Suprapubic skin (tissue), 4 donors: ENCODE measurements at places on chromosomes 7 and 10.

GRCh38 chr10:109784236-109784635 lies 139.1 kb downstream of the XPNPEP1 start:
- DNase-seq = no peak

DNA sequence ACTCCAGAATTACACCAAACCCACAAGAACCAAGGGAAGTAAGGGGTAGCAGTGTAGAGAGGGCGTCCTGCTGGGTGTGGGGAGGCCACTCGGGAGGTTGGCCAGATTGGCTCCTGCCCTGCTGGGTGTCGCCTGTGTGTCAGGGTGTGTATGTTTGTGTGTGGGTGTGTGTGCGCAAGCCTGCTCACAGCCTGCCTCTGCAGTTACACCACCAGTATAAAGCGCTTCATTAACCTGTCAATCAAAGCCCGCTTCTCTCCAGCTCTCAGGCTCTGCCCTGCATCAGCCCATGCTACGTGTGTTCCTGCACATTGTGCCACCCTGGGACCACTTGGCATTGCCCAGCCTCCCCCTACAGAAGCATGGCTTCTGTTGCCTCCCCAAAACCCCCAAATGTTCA lies 83.3 kb upstream of the PAX2 start:
- no peak for DNase-seq

- DNase-seq = no peak
Measured at GRCh38 chr10:99534450-99534938, 1.8 kb downstream of the NKX2-3 start.

GRCh38 chr7:28776463-28777157 lies 181.5 kb downstream of the TRIL start:
- no peak for DNase-seq

GRCh38 chr7:157429001-157429679 lies 92.3 kb downstream of the DNAJB6 start:
- no peak for DNase-seq

GRCh38 chr7:102273749-102274712 lies 12.6 kb upstream of the SH2B2 start:
- DNase-seq = no peak

DNA sequence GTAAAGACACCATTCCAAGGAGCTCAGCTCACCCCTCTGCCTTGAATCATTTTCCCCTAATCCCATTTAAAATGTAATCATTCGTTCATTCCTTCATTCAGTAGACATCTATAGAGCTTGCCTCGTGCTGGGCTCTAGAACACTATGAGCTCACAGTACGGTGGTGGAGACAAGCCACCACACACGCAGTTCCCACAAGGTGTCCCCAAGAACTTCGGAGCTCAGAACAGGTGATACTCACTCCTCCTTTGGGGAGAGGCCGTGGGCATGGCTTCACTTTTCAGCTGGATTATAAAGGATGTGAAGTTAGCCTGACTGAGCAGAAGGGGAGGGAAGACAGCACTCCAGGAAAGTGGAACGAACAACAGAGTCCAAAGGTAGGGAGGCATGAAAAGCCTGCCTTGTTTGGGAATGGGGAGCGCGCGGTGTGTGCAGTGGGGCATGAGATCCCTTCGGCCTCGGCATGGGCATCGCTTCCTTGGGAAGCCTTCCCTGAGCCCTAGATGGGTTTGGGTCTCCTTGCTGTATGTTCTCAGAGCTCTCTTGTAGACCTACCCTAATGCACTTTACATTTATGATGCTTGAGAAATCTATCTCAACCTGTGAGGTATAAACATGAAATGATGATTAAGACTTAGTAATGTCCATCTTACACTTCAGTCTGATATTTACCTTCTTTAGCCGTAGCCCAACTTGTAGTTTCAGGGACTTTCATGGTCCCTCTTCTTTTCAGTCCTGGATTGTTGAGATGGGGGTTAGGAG lies 809 bp upstream of the OGA start:
- no peak for DNase-seq

DNA sequence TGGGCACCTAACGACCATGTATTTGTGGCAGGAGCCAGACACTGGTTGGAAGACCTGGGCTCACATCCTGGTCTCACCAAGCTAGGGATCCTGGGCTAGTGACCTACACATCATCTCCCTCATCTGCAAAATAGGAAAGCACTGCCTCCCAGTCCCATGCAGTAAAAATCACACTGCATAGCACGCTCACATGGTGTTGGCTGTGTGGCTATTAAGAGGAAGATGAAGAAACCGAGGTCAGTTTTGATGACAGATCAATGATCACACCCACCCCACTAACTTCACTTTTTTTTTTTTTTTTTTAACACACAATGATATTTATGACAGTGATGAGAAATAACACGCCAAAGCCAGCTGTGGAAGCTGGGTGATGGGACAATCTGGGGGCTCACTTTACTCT lies 146.5 kb downstream of the RNF216 start:
- DNase-seq = no peak

DNA sequence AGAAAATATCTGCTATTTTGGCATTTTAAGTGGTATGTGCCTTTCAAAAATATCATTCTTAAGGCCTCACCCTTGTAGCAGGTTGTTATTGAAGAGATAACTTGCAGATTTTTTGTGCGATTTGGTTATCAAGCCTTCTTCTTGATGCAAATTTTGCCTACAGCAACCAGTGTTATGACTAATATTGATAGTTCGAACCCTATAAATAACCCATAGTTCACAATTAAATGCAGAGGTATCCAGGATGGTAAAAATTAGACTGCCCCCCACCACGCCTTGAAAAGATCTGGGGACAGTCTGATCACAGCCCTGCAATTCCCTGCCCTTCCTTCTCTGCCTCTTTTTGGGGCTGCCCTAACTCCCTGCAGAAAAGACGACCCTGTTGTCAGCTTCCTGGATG lies 28.4 kb upstream of the RAPGEF5 start:
- DNase-seq = no peak

GRCh38 chr10:48898426-48898825 lies 41.2 kb downstream of the LRRC18 start:
- no peak for DNase-seq

DNA sequence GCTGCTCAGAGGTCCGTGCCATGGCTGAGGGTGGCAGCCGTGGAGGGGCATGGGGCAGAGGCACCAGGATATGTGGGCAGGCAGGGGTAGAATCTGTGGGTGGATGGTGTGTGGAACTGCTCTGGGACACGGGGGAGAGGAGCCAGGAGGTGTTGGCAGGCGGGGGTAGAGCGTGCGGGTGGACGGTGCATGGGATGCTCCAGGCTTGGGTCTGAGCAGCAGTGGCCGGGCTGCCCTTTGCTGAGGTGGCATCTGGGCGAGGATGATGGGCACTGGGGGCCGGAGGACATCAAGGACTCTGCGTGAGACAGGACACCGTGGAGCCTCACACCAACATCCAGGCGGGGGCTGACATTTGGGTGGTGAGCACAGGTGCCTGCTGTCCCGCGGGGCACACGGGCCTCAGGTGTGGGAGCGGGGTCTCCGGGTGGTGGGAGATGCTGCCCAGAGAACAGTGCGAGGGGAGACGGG lies 46.2 kb downstream of the JAKMIP3 start:
- DNase-seq = peak; percentile 70

- DNase-seq = peak; percentile 35
Measured at GRCh38 chr7:44197474-44197873, 3.3 kb upstream of the YKT6 start.

GRCh38 chr10:99714446-99714845 lies 17.5 kb downstream of the COX15 start:
- DNase-seq = no peak

DNA sequence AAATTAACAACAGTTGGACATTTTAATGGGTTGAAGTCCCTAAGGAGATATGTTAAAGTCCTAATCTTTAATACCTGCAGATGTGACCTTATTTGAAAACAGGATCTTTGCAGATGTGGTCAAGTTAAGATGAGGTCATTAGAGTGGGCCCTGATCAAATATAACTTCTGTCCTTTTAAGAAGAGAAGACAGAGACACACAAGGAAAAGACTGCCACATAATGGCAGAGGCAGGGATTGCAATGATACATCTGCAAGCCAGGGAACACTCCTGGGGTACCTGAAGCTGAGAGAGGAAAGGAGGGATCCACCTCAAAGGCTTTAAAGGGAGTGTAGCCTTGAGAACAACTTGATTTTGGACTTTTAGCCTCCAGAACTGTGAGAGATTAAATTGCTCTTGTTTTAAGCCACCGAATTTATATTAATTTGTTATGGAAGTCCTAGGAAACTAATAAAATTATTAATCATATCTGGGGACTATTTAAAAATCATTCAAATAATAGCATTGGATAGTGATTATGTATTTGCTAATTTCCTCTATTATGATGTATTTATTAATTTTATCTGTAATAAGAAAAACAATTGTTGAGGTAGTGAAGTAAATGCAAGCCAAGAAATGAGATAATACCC lies 700.0 kb upstream of the PCDH15 start:
- no peak for DNase-seq

- no peak for DNase-seq
Measured at GRCh38 chr10:13795653-13796555, 209.1 kb downstream of the PRPF18 start.

- DNase-seq = no peak
Measured at GRCh38 chr7:1055956-1056784, 11.8 kb downstream of the GPR146 start.

GRCh38 chr7:111527545-111527944 lies 34.7 kb downstream of the IMMP2L start:
- DNase-seq = no peak

DNA sequence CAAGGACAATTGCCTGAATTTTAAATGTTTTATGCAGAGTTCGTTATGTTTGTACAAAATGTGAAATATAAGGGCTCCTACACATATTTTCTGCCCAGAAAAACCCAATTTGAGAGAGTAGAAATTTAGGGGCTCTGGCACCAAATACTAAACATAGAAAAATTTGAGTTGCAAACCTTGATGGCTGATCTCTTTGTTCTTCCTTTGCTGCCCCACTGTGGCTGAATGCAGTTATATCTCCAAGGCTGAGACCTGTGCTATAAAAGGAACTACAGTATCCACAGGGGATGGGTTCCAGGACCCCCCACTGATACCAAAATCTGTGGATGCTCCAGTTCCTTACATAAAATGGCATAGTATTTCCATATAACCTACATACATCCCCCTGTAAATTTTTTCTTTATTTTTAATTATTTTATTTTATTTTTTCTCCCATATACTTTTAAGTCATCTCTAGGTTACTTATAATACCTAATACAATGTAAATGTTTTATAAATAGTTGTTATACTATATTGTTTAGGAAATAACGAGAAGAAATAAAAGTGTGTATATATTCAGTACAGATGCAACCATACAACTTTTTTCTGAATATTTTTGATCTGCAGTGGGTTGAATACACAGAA lies 22.5 kb downstream of the CFAP43 start:
- DNase-seq = no peak

GRCh38 chr10:26721561-26721960 lies 24.1 kb downstream of the PDSS1 start:
- DNase-seq = no peak

DNA sequence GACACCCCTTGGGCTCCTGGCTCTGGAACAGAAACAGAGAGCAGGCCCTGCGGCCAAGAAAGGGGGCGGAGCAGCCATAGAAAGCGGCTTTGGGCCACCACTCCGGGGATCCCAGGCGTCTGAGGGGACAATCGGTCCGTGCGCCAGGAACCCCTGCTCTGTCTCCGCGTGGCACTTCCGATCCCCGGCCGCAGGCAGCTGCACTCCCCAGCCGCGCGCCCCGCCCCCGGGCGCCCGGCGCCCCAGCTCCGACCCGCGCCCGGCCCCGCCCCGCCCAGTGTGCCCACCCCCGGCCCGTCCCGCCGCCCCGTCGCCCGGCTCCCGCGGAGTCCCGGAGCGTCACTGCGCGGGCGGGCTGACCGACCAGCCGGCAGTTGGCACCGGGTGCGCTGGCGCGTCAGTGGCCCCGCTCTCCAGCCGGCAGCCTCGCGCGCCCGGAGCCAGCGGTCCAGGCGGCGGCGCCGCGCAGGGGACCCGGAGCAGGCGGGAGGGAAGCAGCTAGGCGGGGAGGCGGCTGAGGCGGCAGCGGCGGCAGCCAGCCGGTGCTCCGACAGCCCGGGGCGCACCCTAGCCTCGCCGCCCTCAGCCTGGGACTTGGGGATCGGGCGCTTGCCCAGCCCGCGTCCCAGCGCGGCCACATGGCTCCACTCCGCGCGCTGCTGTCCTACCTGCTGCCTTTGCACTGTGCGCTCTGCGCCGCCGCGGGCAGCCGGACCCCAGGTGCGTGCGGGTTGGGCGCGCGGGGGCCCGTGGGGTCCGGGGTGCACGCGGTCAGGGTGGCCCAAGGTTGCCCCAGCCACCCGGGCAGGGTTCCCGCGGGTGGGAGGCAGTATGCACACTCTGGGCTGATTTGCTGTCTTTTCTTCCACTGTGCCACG lies at the start of gene ADAMTS14:
Gene ADAMTS14, plus strand, starts transcription at position 342 of the 878 bp plus-strand sequence. Its CDS starts 297 bp downstream, at position 639.
- DNase-seq = no peak

GRCh38 chr10:117174439-117175214 lies 22.7 kb upstream of the KCNK18 start:
- DNase-seq = peak; percentile 82

DNA sequence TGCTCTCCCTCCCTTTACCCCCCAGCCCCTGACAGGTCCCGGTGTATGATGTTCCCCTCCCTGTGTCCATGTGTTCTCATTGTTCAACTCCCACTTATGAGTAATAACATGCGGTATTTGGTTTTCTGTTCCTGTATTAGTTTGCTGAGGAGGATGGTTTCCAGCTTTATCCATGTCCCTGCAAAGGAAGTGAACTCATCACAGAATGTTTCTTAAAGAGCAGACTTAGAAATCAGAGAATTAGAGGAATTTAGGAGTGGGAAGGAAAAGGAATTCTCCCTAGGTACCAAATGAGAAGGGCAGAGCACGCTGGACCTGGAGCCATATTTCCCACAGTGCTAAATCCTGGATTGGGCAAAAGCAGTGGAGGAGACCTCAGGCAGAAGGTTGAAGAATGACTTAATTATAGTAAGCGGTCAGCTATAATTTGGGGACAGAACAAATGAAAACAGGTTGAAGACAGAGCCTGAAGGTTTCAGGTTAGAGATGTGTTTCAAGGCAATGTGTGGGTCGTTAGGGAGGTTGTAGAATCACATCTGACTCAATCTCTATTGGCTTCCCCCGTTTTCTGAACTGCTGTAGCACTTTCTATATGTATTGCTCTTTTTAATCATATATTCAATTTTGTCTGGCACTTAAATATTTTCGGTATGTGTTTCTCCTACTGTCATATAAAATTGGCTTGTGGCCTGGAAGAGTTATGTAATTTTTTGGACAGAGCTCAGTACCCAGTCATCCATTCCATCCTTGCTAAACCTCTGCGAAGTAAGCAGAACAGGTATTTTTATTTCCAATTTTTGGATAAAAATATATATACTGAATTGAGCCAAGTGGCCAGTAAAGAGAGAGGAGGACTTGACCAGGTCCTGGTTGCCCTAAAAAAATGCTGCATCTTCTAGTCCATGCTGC lies 210.5 kb upstream of the KLF6 start:
- DNase-seq = no peak

GRCh38 chr10:132597654-132598053 lies 60.1 kb downstream of the INPP5A start:
- no peak for DNase-seq

DNA sequence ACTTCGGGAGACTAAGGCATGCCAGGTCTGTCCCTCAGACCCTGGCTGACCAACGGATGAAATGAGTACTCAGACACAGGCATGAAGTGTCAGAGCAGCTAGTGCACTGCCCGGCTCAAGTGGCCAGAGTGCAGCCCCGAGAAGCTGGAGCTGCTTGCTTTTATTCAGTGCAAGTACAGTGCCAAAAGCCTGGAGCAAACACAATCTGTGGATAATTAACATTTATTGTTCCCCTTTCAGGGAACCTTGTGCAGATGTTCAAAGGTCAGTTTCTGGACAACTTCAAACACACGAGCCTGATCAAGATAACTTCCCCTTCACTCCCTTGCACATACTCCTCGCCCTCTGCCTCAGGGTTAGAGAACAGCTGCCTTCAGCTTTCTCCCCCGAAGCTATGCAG lies 7.9 kb upstream of the ATE1 start:
- no peak for DNase-seq

GRCh38 chr7:130071701-130072622 lies 1.6 kb downstream of the KLHDC10 start:
- no peak for DNase-seq
